NCI-H774 (cell line): ENCODE measurements at places on chromosomes 2 and 18.

DNA sequence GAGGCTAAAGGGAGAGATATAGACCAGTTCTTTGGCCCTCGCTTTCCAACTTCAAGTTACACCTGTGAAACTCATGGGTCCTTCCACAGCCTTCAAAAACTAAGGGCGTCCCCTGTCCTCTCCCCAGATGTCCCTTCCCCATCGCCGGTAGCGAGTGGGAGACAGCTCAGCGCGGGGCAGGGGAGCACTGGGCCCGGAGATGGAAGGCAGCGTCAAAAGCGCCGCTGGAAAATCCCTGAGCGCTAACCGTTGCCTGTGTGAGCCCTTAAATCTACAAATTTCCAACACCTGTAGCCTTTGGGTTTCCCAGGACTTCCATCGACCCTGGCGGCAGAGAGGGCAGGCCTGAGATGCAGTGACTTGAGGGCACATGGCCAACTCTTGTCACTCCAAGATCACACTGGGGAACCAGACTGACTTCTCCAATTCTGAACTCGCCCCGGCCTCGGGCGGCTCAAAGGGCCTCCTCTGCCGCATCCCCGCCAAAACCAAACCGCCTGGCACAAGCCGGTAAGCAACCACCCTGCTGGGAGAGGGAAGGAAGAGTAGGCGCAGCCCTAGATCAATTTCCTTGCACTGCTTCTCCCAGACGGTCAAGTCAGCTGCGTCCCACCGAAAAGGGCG is 879 bp upstream of the EPAS1 start:
- no peak for DNase-seq

GRCh38 chr2:112962308-112963175 is 15.3 kb upstream of the IL36G start:
- no peak for DNase-seq

GRCh38 chr18:5746844-5747243 is 148.5 kb downstream of the TMEM200C start:
- DNase-seq, result no peak

DNA sequence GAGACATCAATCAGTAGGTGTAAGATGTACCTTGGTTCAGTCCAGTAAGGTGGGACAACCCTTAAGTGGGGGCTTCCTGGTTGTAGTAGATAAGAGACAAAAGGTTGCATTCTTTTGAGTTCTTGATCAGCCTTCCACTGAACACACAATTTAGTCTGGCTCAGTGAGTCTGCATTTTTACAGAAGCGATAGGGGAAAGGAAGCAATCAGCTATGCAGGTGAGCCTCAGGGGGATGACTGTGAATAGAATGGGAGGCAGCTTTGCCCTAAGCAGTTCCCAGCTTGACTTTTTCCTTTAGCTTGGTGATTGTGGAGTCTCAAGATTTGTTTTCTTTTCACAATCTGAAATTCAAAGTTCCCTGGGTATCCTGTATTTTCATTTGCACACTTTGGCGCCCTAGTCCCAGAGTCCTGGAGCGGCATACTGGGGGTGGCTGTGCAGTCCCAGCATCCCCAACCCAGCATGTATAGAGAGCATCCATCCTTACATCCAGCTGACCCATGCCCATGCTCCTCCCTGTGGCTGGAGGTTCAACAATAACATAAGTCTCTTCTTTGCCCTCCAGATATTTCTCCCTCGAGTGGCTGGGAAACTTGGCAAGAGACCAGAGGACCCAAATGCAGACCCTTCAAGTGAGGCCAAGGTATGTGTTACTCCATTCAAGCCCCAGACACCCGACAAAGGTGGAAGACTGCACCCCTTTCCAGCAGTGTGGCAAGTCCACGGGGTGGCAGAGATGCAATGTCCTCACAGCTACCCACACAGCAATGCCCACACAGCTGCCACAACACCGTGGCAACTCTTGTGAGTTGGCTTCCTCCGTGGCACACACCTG is 20.1 kb upstream of the PRLH start:
- no peak for DNase-seq

GRCh38 chr2:180846756-180847472 is 133.5 kb upstream of the UBE2E3 start:
- DNase-seq, result no peak

DNA sequence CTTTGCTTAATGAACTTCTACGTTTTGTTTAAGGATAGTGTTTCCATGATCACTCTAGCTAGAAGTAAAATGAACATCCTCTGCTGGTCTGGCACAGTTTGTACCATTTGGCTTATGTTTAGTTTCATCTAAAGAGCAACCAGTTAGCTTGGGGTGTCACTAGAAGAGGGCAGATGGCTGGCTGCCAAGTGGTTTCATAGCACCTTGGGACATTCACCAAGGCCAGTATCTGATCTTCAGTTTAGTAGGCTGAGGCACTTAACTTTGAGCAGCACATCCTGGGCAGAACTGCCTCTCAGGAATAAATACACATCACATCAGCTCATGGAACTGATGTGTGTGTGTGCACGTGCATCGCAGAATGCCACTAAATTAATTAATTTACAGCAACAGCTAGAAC is 68.4 kb downstream of the NXPH2 start:
- no peak for DNase-seq

DNA sequence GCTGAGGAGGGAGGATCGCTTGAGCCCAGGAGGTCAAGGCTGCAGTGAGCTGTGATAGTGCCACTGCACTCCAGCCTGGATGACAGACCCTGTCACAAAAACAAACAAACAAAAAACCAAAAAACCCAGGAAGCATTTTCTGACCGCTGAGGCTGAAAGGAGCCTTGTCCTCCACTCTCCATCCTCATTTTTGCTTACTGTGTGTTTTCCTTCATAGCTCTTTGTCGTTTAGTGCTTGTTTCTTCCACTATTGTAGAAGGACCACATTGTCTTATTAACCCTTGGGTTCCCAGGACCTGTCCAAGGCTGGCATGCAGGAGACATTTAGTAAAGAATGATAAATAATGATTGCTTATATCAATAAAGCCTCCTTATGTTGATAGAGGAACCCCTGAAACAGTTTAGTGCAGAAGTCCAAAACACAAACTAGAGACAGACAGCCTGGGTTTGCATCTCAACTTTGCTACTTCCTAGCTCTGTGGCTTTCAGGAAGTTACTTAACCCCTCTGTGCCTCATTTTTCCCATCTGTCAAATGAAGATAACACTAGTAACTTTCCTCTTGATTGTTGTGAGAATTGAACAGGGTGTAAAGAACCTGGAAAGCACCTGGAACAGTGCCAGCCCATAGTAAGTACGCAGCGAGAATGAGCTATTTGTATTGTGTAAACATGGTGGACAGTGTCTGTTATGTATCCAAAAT is 126.0 kb downstream of the LPIN1 start:
- DNase-seq, result no peak

- no peak for DNase-seq
Measured at GRCh38 chr2:136517716-136518115, 247.6 kb upstream of the THSD7B start.

- no peak for DNase-seq
Measured at GRCh38 chr2:60335533-60336237, 217.8 kb downstream of the BCL11A start.

- DNase-seq, result no peak
Measured at GRCh38 chr2:208033701-208034502, 8.6 kb upstream of the PLEKHM3 start.

DNA sequence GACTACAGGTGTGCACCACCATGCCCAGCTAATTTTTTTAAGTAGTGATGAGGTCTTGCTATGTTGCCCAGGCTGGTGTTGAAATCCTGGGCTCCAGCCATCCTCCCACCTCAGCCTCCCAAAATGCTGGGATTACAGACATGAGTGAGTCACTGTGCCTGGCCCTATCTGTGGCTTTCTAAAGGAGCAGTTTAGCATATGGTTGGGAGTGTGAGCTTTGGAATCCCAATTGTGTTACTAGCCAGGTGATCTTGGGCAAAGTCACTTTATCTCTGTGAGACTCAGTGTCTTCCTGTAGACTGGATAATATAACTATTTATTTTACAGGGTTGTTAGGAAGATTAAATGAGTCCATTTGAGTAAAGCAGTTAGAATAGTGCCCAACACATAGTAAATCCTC is 19.8 kb upstream of the SMAD4 start:
- DNase-seq, result no peak

- DNase-seq, result no peak
Measured at GRCh38 chr2:207933396-207934065, 91.8 kb downstream of the PLEKHM3 start.

- no peak for DNase-seq
Measured at GRCh38 chr2:48414980-48415835, 114.7 kb upstream of the STON1 start.

- no peak for DNase-seq
Measured at GRCh38 chr18:2121224-2121623, 450.1 kb downstream of the METTL4 start.

- DNase-seq, result peak; percentile 83
Measured at GRCh38 chr2:181586569-181587081, 70.3 kb downstream of the CERKL start.

DNA sequence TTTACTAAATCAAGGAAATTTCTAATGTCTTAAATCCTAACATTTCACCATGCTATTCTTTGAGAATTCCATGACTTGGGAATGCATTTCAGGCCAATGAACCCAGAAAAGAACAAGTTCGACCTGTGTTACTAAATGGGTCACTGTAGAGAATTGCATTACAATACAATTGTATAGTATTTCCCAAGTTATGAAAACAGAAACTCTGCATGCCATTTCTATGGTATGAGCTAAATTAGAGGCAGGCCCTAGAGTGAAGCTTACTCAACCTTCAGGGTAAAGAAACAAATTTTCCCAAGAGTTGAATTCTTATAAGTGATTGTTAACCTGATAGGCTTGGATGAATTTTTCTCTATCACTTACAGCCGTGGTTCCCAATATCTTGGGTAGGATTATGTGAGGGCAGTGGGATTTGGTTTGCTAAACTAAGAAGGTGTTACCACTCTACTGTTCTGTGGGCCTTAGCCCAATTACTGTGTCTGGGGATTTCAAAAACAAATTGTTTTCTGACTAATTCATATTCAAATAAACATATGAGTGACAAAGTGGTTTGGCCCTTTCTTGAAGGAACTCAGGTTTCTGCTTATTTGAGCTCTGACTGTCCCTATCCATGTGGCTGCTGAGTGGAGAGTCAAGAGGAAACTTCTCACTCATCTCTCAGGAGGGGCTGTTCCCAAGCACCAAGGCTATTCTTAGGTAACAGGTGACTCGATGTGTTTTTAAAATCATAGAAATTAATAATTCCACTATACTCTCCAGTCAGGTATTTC is 11.2 kb upstream of the SERPINB7 start:
- no peak for DNase-seq

DNA sequence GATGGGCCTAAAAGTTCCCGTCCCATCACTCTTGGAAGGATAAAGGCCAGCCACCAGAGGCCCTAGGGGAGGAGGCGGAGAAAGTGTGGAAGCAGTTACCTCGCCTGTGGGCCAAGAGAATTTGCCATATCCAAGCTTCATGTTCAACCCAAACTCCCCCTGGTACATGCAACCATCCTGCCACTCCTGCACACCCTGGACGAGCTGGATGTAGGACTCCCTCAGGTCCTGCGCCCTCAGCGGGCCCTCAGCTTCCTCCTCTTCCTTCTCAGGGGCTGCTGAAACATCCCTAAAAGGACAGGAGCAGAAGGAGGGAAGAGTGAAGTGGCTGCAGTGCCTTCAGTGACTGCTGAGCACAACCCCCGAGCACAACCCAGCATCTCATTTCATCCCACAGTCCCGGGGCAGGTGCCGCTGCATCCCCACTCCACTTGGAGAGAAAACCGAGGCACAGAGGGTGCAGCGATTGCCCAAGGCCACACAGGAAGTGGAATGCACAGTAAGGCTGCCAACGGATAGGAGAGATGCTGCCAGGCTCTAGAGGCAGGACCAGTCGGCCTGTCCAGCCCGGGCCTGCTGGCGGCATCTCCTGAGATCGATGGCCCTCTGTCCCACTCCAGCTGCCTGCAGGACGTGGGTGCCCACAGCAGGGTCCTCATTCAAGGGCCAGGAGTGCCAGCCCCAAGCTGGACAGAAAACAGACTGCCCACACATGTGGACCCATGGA is 2.9 kb downstream of the ANKMY1 start:
- no peak for DNase-seq
